Lower lobe of right lung (tissue), 2 donors: ENCODE measurements at places on chromosomes 5 and 9.

- no peak for DNase-seq
Observed at GRCh38 chr5:485946-486491, 38.2 kb downstream of the SLC9A3 start.

- no peak for DNase-seq
Observed at GRCh38 chr5:14097998-14098471, 45.1 kb upstream of the TRIO start.

DNA sequence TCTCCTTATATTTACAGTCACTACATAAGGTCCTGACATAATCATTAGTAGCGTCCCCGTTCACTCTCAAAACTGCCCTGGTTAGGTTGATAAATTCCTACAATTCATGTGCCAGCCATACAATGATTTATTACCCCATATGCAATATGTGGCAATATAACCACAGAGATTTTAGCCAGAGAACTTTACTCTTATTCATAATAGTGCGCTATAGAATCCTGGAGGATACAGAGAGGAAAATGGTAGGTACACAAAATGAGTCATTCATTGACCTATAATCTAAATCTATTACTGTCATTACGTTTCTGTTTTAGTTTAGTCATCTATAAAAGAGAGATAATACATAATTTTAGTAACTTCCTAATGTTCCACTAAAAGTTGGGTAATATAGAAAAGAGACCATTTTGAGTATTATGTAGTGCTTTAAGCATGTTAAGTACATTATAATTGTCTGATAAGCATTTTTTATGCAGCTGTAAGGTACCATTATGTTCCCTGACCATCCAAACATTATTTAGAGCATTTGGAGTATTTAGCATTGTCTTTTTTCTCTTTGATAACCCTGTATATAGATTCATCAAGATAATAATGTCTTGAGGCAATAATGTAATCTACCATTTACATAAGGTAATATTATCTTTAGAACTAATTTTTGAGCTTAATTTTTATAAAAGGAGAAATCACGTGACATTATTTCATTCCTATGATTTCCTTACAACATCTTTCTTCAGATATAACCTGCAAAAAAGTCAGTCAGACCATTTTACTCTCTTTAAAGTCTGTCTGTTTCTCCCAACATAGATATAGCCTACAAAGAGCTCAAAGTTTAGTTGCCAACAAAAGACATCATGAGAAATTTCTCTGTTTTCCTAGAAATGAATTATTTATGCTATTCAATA is 655.5 kb upstream of the ZNF608 start:
- DNase-seq = no peak

- peak; percentile 44 for DNase-seq
Observed at GRCh38 chr9:129282731-129283211, 104.7 kb upstream of the IER5L start.

DNA sequence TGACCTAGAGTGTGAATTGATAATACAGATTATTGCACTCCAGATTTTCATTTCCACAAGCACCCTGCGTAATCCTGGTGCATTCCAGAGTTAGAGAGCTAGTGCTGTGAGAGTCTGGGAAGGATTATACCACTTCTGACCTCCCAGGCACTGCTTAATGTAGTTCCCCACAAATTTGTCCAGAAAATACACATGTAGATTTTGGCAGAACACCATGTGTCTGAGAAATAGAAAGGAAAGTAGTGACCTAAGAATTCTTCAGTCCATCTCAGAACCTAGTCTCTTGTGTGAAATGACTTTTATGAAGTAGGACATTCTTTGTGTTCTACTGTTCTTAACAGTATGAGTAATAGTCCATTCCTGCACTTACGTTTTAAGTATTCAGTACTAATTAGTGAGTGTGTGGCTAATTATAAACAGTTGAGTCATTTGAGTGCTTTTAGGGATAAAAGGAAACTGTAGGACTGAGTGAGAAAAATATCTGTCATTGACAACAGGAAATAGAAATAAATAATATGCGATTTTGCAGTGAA is 27.8 kb upstream of the PTPDC1 start:
- no peak for DNase-seq
